ENCODE measurements at places on chromosomes 2 and 18.

DNA sequence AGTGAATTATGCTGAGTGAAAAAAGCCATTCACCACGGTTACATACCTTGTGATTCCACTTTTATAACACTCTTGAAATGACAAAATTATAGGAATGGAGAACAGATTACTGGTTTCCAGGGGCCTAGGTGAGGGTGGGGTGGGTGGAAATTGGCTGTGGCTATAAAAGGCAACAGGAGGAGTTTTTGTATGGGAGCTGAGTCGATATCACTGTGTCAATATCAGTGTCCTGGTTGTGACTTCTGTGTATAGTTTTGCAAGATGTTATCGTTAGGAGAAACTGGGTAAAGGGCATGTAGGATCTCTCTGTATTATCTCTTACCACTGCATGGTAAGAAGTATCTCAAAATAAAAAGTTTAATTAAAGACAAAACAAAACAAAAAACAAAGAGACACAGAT is 84.3 kb downstream of the EDAR start:
- DNase-seq, result no peak

DNA sequence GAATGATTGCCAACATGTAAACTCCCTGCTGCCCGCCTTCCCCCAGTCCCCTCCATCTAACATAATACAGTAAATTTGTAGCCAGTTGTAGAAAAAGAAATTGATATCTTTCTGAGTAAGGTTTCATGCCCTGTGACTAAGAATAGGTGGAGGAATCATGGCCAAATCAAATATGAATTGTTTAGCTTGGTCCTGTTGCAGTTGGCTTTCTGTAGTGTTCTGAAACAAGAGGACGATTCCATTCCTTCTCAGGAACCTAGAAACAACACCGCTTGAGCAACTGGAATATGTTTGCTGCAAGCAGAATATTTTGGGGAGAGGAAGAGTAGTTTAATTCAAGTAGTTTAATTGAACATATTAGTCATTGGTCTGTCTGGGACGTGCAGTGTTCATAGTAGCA is 7.0 kb upstream of the DRC1 start:
- no peak for DNase-seq

- no peak for DNase-seq
These were observed 89.2 kb upstream of the GLS start for GRCh38 chr2:190791347-190791975.

DNA sequence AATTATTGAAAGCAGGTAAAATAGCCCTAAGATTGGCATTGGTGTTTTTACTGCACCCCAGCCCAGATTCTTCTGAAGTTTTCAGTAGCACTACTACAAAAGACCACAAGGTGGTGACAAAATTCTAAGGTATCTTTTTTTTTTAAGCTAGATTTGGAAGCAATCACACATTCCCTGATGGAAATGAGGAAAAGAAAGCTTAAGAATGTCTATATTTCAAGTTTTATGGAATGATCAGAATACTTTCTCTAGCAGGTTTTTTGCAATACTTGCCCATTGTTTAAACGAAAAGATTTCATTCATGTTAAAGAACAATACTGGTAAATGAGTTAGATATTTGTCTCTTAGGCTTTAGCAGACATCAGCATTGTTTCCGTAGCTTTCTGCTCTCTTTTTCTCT is 32.1 kb upstream of the ZNF638 start:
- DNase-seq, result peak; percentile 58

- DNase-seq, result no peak
These were observed 34.1 kb downstream of the RASGRP3 start for GRCh38 chr2:33510586-33510968.

- no peak for DNase-seq
These were observed 172.9 kb upstream of the MYT1L start for GRCh38 chr2:2503864-2504418.

GRCh38 chr2:163564236-163564635 is 171.6 kb downstream of the FIGN start:
- DNase-seq, result no peak

- no peak for DNase-seq
These were observed 869.9 kb downstream of the LRP1B start for GRCh38 chr2:141260911-141261310.

- no peak for DNase-seq
These were observed 2.1 kb upstream of the RNF152 start for GRCh38 chr18:61894751-61895524.

DNA sequence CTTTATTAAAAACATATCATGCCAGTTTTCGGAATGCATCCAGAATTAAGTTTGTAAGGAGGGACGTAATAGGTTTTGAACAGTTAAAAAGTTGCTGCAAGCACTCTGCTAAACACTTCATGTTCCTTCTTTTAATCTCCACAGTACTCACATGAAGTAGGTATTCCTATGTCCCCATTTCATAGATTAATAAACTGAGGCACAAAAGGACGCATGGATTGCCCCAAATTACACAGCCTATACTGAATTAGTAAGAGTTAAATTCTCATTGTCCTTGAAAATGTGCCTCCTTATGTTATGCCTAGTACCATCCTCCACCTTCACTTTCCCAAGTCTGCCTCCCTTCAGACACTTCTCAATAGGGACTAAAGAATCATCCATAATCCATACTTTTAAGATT is 358.9 kb upstream of the ATP5MC3 start:
- no peak for DNase-seq

DNA sequence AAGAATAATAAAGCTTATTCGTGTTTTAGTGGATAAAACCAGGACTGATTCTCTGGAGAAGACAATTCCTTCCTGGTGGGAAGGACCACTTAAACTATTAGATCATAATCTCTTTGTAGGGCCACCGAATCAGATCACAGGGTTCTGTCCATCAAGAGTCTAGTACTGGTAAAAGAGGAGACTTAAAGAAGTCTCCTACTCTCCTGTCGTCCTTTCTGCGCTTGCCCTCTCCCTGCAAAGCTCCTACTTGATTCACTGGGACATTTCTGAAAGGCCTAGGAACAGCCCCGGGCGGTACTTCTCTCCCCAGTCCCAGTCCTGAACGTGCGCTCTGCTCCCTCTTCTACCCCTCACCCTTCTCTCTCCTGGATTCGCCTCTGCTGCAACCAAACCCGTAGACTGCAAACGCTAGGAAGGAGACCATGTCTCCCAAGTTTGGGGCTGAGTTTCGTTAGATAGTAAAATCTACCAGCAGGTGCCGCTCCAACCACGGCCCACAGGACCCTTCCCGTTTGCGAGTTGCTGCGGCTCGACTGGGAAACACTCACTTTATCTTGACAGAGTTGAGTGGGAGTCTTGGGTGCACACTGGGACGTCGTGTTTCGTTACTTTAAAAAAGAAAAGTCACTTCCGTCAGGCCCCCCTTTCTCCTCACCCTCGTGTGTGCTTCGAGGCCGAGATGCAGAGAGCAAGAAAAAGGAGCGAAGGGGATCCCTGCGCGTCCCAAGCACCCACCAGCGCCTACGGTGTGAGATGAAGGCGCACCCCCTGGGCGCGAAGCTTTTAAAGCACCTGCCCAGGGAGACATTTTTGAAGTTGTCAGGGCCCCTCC is 923 bp downstream of the FIGLA start:
- peak; percentile 86 for DNase-seq

DNA sequence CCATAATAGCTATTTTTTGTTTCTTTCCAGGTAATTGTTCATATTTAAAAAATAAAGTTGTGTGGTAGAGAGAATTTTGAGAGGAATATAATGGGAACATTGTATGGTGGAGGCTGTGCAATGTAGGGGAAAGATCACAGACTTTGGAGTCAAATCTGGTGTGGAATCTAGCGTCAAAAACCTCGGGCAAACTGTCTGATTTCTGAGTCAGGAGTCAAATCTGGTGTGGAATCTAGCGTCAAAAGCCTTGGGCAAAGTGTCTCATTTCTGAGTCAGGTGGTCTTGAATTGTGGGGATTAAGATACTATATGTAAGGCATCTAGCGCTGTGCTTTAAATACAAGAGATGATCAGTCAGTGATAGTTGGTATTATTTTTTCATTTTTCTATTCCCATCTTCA is 5.1 kb downstream of the PTPN4 start:
- no peak for DNase-seq

- DNase-seq, result no peak
These were observed 95.6 kb downstream of the HDAC4 start for GRCh38 chr2:239305222-239305575.

GRCh38 chr2:23791030-23791429 is 135.9 kb downstream of the ATAD2B start:
- no peak for DNase-seq

DNA sequence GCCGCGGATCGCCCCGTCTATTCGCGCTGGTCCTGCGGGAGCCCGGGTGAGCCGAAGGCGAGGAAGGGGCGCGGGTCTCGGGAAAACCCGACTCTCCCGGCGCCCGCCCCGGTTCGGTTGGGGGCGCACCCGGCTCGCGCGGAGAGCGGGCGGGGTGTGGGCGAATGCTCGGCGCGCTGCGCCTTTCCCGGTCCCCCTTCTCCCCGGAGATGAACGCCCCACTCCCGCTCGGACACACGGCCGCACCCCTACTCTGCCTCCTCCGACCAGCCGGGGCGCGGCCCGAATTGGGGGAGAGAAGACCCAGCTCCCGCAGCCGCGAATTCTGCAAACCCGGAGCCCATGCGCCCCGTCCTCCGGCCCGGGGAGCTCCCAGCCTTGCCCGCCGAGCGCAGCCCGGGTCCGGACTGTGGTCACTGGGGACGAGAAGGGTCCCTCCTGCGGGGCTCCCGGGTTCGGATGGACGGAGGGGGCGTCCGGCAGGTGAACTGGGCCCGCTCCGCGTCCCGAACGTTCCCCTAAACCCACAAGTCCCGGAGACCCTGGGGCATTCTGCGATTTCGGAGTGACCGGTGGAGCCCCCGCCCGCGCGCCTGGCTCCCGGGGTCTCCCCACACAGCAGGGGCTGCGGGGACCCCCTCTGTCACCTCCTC is 734 bp downstream of the KCNG2 start:
- no peak for DNase-seq

DNA sequence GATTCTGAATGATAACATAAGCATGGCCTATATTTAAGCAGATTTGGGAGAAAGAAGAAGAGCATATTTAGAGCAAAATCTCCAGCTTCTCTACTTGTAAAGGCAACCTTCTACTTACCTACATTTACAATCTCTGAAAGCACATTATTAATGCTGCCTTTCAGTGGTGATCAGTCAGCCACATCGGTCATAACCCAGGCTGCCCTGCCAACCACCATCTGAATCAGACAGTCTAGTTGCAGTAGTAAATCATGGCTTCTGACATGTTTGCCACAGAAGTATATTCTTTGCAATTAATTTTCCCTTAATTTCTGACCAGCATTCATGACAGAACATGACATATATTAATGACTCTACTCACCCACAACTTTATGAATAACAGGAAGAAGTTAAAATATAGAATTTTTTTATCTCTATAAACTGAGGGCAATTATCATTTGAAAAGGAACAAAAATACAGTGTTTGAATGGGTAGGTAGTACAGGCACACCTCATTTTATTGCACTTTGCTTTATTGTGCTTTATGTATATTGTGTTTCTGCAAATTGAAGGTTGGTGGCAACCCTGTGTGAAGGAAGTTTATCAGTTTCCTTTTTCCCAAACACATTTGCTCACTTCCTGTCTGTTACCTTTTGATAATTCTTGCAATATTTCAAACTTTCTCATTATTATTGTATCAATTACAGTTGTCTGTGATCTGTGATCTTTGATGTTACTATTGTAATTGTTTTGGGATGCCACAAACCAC is 531.6 kb upstream of the CHAC2 start:
- no peak for DNase-seq

DNA sequence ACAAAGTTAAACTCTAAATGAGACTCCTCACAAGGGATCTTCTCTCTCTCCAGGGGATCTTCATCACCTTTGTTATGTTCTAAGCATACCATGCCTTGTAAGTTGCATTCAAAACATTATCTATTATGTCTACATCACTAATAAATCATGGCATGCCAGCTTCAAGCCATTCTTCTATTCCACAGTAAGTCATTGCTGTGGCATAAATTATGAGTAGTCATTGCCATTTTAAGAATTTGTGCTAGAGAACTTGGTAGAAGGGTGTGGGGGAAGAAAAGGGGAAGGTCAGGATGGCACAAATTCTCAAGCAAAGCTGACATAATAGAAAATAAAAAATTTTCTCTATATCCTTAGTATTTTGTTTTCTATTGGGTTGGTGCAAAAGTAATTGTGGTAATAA is 33.5 kb downstream of the BARD1 start:
- DNase-seq, result no peak

GRCh38 chr2:121746071-121746578 is 9.3 kb upstream of the TSN start:
- DNase-seq, result no peak

All from NCI-H526 (cell line).